ENCODE measurements at places on chromosomes 13 and 19.

GRCh38 chr13:34145061-34145460, 327.1 kb downstream of the RFC3 start:
- DNase-seq, result no peak

- no peak for DNase-seq
Measured at GRCh38 chr19:1313695-1314613, 28.3 kb downstream of the EFNA2 start.

GRCh38 chr13:58882516-58882915, 1251.0 kb downstream of the PCDH17 start:
- DNase-seq, result no peak

GRCh38 chr19:7955696-7956095, 12.2 kb upstream of the TIMM44 start:
- no peak for DNase-seq

GRCh38 chr19:4291184-4291732, 10.9 kb downstream of the TMIGD2 start:
- DNase-seq, result no peak

Data from dorsolateral prefrontal cortex (tissue), 122 donors.